ENCODE measurements at places on chromosomes 2 and 18. TPM values are rescaled to one million over a fixed set of nuclear protein-coding genes. Genes with fewer than 3 reads are reported as not detected.

Gene TRIM43B
- not detected for total RNA-seq

Gene DSG1
- not detected for total RNA-seq

Gene RMND5A
- 20.8 TPM for total RNA-seq

Gene EML4
- 42.8 TPM for total RNA-seq

Gene CFAP65
- total RNA-seq, result not detected

Gene ASTL
- total RNA-seq, result not detected

Gene ZAP70
- not detected for total RNA-seq

Gene TBR1
- total RNA-seq, result not detected

Gene SLC9A4
- under 0.01 TPM for total RNA-seq

Gene CRYGC
- not detected for total RNA-seq

Gene REV1
- total RNA-seq, result 21.3 TPM

All from smooth muscle cell of bladder (primary cell).